ENCODE measurements at places on chromosomes 3 and 15. TPM values are rescaled to one million over a fixed set of nuclear protein-coding genes. Genes with fewer than 3 reads are reported as not detected.
A peak's percentile ranks its signal among the peaks of the same experiment; 100 is the strongest.

DNA sequence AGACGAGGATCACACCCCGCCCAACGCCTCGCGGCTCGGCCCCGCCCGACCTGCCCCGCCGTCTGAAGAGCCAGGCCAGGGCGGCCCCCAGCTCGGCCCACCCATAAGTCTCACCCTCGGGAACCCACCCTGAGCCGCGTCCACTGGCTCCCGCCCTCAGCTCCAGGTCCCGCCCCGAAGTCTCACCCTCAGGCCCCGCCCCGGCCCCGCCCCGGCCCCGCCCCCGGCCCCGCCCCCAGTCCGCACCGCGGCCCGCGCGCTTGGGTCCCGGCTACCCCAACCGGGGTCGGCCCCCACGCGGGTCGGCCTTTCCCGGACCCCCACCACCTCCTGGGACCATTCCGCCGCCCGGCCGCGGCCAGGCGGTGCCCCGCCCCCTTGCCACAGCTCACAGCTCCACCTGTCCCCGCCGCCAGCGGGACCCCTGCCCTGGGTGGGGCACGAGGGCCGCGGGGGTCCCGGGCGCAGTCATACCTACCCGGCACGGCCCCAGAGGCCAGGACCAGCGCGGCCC is 489 bp downstream of the CSPG5 start:
- peak; percentile 73 for DNase-seq

GRCh38 chr3:54891540-54891897 is 36.3 kb downstream of the LRTM1 start:
- no peak for DNase-seq

- no peak for DNase-seq
These were observed 50.7 kb upstream of the FOXB1 start for GRCh38 chr15:59953392-59953883.

DNA sequence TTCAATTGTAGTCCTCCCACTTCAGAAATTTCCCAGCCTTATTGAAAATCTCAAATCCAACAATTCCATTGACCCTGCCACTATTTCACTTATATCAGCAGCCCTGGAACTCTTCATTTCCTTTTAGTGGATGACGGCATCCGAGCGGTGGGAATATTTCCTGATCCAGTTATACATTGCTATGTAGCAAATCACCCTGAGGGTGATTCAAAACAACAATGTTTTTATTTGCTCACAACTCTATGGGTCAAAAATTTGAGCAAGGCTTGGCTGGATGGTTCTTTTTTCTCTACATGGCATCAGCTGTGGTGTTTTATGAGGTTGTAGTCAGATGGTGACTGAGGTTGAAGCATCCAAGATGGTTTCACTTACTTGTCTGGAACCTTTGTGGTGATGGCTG is 70.5 kb downstream of the CHST2 start:
- DNase-seq = no peak

DNA sequence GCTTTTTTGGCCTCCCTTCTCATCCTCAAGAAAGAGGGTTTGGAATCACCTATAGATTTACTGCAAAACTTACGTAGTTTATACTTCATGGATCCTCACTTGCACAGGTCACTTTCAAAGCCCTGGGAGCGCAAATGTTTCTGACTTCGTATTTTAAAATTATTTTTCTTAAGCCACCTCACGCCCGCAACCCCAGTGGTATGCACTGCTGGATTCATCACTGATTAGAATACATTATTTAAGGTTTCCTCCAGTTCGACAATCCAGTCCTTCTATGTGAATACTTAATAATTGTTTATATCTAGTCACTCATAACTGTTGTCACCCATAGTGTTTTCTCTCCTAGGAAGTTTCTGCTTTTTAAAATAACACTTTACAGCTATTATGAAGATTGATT is 339.9 kb downstream of the CHL1 start:
- no peak for DNase-seq

GRCh38 chr3:141421639-141422319 is 53.5 kb downstream of the ZBTB38 start:
- DNase-seq = no peak

SPESP1 gene
- 0.50 TPM for total RNA-seq

ERICH6 gene
- not detected for total RNA-seq

CSPG5 gene
- total RNA-seq = 0.29 TPM

MFAP1 gene
- 37.4 TPM for total RNA-seq
